ENCODE measurements at places on chromosomes 12 and 14. TPM values are rescaled to one million over a fixed set of nuclear protein-coding genes. Genes with fewer than 3 reads are reported as not detected.

The TMCC3 gene
- 1.6 TPM for total RNA-seq

The PIWIL1 gene
- not detected for total RNA-seq

The GSG1 gene
- 0.32 TPM for total RNA-seq

The SLC2A14 gene
- total RNA-seq = 0.32 TPM

The DLGAP5 gene
- 17.4 TPM for total RNA-seq

The E2F7 gene
- total RNA-seq = 10.4 TPM

The DDX54 gene
- 37.0 TPM for total RNA-seq

The KCNA5 gene
- total RNA-seq = not detected

The TAS2R42 gene
- not detected for total RNA-seq

The ZNF891 gene
- total RNA-seq = 0.86 TPM

The DCN gene
- total RNA-seq = 125 TPM

The ARF3 gene
- total RNA-seq = 49.3 TPM

The SLC6A13 gene
- not detected for total RNA-seq

The CFL2 gene
- total RNA-seq = 173 TPM

The KRT79 gene
- total RNA-seq = not detected

The TAS2R7 gene
- not detected for total RNA-seq

The EXOC3L4 gene
- total RNA-seq = under 0.01 TPM

The CIDEB gene
- total RNA-seq = 1.3 TPM

The KRT85 gene
- total RNA-seq = not detected

The MTHFD1 gene
- 30.9 TPM for total RNA-seq

The GLI1 gene
- 1.9 TPM for total RNA-seq

The GPR84 gene
- total RNA-seq = not detected

The TCL1B gene
- total RNA-seq = not detected

The CLEC2A gene
- not detected for total RNA-seq

The ACOT6 gene
- total RNA-seq = under 0.01 TPM

The SGPP1 gene
- 27.4 TPM for total RNA-seq

The ZDHHC22 gene
- not detected for total RNA-seq
